ENCODE measurements at places on chromosomes 11 and 22.

DNA sequence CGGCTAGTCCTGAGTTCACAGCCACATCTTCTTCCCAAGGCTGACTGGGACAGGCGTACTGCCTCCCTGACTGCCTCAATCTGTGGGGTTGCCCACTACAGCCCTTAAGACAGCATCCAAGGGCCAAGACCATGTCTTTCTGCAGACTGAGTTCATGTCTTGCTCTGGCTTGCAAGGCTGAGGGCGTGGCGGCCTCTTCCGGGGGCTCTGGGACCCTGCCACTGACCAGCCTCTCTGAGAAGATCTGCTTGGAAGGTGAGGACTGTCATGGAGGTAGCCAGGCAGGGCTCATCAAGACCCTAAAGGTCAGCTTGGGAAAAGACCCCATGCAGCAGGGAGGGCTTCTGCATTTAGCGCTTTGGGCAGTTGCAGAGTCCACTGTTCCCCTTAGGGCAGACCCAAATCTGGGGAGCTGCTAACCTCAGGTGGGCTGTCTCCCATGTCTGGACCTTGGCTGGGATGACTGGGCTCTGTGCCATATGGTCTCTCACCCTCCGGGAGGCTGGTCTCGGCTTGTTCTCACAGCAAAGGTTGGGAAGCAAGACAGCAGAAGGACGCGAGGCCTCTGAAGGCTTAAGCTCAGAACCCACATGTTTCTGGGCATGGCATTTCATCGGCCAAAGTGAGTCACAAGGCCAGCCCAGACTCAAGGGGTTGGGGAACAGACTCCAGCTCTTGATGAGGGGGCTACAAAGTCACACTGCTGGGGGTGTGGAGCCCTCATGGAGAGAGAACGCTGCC lies 109.1 kb upstream of the LMO1 start:
- DNase-seq = no peak

GRCh38 chr11:35035894-35036408 lies 103.0 kb upstream of the CD44 start:
- no peak for DNase-seq

GRCh38 chr22:41917375-41917902 lies 2.6 kb upstream of the SHISA8 start:
- DNase-seq = no peak

- no peak for DNase-seq
Observed at GRCh38 chr11:110565357-110566336, 135.9 kb downstream of the FDX1 start.

- DNase-seq = no peak
Observed at GRCh38 chr11:73167363-73167954, 25.3 kb upstream of the FCHSD2 start.

- DNase-seq = no peak
Observed at GRCh38 chr11:116082256-116082655, 578.0 kb upstream of the CADM1 start.

DNA sequence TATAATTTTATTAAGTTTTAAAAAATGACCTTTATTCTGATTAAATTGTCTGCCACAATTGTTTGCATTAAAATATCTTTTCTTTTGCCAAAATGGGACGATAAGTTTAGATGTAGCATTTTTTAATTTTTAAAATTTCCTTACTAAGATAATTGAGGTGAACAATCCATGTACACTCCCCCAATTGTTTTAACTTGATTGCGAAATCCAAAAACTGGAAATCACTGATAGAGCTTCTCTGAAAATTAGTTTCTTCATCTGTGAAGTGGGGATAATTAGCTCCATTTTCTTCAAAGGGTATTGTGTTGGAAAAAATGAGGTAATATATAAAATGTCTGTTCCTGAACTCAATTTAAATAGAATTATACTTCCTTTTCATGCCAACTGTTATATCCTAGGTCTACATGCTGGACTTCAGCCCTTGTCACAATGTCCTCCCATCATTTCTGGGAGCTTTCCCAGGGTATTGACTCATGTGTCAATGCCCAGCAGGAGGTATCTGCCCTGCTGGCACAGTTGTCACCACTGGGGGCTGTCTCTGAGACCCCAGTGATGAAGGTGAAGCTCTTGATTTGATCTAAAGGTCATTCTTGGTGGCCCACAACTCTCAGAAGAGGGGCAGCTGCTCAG lies 28.7 kb upstream of the NAV2 start:
- no peak for DNase-seq

DNA sequence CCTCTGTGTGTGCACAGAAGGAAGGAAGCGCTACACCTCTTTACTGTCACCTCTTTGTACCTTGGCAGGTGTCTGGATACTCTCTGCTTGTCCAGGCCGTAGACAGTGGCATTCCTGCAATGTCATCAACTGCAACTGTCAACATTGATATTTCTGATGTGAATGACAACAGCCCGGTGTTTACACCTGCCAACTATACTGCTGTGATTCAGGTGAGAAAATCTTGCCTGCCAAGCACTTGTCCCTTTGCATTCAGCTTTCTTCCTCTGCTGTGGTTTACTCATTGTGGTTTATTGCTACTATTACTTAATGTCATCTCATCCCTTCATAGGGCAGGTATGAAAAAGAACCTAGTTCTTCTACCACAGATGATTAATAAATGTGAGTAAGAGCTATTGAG lies 131.9 kb upstream of the MTNR1B start:
- DNase-seq = no peak

GRCh38 chr11:13861411-13861810 lies 101.1 kb upstream of the SPON1 start:
- DNase-seq = no peak

DNA sequence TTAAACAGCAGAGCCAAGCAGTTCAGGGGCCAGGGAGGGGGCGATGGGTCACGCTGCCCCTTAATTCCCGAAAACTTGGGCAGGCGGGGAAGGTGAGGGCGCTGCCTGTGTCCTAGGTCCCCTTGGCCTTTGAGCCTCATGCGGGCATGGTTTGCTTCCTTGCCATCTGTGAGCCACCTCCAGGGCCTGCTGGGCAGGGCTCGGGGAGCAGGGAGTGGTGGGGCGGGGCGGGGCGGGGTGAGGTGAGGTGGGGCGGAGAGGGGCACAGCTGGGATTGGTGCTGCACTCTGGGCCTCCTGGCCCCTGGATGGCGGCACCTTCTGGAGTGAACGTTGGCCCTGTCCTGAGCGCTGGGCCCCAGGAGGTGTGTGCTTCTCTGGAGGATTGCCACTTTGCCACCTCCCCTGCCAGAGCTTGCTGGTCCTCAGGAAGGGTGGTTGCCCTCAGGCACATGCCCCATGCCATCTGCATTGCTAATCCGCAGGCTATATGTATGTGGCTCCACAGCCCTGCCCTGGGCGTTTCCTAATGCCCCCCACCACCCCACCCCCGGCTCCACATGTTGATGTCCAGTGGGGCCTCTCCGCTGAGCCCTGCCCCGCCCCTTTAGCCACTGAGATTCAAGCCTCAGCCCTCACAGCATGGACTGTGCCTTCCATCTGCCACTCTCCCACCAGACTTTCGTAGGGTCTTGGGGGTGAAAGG lies 352.5 kb downstream of the TBC1D22A start:
- DNase-seq = no peak

Measured in stimulated activated CD4-positive, alpha-beta T cell treated with anti-CD3 and anti-CD28 coated beads, TNF-alpha, amount 100 ng/mL, for 4 hours (primary cell).